M059J (cell line): ENCODE measurements at places on chromosomes 6 and 20.

DNA sequence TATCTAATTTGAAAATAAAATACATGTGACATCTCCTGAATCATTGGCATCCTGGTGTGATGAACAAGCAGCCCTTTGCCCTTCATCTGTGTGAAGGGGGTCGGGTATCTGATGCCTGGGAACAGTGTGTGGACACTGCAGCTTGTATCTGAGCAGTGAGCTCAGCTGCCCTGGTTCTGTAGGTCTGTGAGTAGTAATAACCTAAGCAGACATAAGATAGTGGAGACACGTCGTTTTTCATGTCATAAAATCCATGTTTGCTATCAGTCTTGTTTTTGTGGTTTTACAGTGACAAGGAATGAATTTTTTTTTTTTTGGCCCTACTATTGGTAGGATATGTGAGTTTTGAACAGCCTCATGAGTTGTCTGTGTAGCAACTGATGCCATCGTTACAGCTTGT, 133.0 kb downstream of the JARID2 start:
- no peak for DNase-seq

DNA sequence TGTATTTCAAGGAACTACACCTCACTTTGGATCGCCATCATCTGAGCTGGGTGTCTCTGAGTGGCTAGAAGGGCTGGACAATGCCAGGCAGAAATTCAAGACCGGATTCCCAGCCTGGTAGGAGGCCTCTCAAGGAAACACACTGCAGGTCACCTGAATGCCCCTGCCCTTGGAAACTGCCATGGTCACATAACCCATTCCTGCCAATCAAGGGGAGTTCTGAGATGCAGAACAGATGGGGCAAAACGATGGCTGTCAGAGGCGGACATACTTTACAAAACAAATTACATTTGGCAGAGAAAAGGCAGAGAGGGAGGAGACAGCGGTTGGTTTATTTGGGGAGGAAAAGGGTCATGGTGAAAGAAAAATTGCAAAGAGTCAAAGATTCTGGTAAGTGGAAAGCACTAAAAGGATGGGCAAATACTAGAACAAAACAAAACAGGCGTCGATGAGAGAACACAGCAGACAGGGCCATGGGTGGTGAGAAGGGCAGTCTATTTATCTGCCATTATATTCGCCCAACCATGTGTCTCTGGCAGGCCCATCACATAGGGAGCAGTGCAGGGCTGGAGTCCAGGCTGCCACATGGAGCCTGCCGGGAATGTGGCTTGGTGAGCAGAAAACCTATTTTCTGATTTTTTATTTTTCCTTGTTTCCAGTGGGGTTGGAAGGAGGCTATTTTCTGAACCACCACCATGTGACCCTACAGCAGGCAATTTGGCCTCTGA, 13.5 kb downstream of the BEND3 start:
- no peak for DNase-seq

- DNase-seq, result no peak
Observed at GRCh38 chr6:168121303-168121665, 42.3 kb upstream of the FRMD1 start.

DNA sequence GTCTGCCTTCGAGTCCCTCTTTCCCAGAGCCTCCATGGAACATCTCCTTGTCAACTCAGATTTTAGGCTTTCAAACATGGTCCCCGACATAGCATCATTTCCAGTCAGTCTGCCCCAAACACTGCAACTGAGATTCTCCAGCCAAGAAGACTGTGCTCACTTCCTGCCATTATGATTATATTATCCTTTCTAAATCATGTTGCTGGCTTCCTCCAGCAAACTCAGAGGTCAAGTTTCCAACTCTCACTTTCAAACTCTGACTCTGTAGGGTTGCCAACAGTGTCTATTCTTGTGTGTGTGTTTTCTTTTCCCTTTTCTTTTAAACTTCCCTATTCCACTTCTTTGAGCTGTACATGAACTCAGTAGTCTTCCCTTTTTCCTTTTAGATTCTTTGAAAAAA, 61.2 kb upstream of the TRAF3IP2 start:
- DNase-seq, result no peak

GRCh38 chr6:25558155-25558817, 93.7 kb upstream of the SCGN start:
- no peak for DNase-seq

- no peak for DNase-seq
Observed at GRCh38 chr20:23126281-23127061, 40.3 kb upstream of the CD93 start.

- no peak for DNase-seq
Observed at GRCh38 chr6:134997133-134997995, 47.5 kb upstream of the ALDH8A1 start.

GRCh38 chr20:61982191-61982950, 83.3 kb downstream of the TAF4 start:
- DNase-seq, result no peak

DNA sequence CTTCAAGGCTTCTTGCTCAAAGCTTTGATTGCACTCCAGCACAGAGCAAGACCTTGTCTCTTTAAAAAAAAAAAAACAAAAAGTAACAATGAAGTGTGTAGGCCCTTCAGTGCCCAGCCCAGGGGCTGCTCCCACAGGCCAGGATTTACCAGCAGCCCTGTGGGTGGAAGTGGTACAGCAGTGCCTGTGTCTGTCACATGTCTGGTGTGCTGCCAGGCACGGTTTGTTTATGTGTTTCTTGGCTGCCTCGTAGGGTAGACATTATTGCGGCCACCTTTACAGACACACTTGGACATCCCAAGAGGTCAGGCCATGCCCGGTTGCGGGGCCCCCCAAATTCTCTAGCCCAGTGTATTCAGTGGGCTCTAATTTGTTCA, 12.7 kb downstream of the DYNLRB1 start:
- DNase-seq, result no peak

DNA sequence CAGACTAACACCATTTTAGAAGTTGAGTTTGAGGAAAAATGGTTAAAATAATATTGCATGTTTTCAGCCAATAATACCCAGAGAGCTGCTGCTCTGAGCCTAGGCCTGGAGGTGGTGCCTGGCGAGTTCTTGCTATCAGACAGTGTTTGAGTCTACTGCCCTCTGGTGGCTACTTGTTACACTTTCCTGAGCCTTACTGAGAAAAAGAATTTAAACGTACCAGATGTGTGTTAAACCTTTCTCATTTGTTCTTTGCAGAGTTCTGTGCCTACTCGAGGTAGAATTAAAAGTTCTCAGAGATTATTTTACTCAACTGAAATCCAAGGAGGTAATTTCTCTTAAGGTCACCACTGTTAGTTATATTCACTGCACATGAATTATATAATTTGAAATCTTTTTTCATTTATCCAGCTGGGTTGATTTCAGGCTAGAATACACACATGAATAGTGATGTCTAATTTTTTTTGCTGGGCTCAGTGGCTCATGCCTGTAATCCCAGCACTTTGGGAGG, 38.2 kb downstream of the SHLD1 start:
- peak; percentile 87 for DNase-seq

- no peak for DNase-seq
Observed at GRCh38 chr20:6180531-6180930, 57.7 kb upstream of the FERMT1 start.

DNA sequence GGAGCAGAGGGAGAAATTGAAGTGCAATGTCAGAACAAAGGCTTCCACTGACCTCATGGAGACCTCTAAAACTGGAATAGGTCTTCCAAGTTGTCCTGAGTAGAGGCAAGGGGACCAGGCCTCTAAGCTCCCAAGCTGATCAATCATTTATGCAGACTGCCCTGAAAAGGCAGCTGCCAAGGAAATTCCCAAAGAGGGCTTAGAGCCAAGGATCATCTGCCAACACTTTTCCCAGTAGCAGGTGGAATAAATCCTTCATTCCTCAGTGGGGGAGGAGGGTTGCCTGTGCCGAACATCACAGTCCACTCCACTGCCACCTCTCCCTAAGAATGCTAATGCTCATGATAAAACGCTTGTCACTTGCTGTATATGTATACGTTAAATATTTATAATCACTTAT, 29.3 kb upstream of the RALY start:
- DNase-seq, result no peak

DNA sequence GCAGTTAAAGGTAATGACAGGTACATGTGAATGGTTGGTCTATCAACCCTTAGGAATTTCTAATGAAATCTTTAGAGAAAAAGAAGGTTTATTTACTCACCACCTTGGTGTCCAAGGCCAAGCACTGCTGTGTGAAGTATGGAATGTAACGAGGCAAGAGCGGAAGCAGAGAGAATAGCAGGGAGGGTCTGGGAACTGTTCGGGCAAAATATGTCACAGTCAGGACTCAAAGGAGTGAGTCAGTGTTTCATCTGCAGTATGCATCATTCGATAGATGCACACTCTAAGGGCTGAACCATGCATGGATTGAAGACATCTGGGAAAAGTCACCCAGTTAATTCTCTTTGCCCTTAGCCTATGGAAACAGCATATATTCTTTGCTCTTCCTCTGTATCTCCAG, 33.2 kb downstream of the ADGRF5 start:
- peak; percentile 84 for DNase-seq

- DNase-seq, result no peak
Observed at GRCh38 chr20:61106438-61106837, 145.6 kb upstream of the CDH4 start.

- DNase-seq, result no peak
Observed at GRCh38 chr20:60054716-60055634, 96.8 kb downstream of the CDH26 start.

GRCh38 chr20:46020555-46020954, 8.5 kb upstream of the SLC12A5 start:
- DNase-seq, result peak; percentile 46

GRCh38 chr6:43216200-43216599, 13.1 kb downstream of the DNPH1 start:
- DNase-seq, result no peak

DNA sequence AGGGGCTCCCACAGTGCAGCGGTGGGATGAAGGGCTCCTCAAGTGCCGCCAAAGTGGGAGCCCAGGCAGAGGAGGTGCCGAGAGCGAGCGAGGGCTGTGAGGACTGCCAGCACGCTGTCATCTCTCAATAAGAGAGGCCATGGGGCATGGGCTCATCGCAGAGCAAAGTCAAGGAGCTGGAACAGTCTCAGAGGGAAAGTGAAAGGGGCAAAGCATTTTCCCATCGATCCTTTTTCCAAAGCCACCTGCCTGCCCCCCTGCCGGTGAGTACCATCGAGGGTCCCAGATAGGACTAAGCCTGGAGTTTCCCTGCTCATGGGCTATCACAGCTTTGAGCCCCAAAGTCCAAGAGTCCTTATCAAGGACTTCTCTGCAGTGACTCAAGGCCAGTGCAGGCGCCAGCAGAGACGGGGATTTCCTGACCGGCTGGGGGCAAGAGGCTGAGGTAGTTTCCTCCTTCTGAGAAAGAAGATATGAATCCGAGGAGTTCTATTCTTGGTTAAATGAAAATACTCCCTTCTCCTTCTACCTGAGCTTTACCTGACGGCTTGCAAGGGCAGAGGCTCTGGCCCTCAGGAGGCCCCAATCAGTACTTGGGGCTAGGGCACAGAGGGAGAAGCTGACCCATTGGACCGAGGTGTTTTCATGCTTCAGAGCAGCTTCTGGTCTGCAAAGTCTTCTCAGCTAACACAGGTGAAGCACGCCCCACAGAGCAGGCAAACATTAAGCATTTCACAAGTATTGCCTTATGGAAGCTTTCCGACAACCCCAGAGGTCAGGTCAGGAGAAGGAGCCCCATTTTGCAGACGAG, 22.6 kb downstream of the ETV7 start:
- peak; percentile 58 for DNase-seq

DNA sequence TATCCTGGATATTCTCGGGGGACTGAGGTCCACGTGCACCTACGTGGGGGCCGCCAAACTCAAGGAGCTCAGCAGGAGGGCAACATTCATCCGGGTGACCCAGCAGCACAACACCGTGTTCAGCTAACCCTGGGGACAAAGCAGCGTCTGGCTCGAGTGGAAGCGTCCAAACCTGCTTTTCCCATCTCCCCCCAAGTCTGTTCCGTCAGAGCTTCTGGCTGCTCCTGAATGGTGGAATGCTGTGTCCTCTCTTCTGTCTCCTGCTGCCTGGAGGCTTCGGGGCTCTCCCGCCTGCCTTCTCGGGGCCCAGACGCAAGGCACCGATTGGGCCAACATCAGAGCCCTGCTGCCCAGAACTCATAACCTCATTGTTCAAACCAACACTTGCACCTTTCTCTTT, 56.7 kb downstream of the GMPR start:
- no peak for DNase-seq

- DNase-seq, result peak; percentile 30
Observed at GRCh38 chr6:38155144-38155543, 335.6 kb downstream of the ZFAND3 start.

DNA sequence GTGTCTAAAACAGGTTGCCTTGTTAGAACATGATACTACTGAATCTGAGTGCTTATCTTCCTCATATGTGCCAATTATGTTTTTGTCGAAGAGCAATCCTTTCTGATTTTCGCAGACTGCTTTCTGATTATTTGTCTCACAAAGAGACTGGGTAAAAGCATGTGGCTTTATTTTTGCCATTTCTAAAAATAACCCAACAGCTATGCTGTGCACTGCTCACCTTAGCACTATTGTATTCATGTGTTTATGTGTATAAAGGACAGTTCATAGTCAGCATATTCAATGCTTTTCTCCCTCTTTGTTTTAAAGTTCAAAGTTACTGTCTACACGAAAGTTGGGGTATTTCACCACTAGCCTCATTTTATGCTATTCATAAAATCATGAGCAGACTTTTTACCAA, 127.0 kb downstream of the SGK1 start:
- DNase-seq, result no peak

DNA sequence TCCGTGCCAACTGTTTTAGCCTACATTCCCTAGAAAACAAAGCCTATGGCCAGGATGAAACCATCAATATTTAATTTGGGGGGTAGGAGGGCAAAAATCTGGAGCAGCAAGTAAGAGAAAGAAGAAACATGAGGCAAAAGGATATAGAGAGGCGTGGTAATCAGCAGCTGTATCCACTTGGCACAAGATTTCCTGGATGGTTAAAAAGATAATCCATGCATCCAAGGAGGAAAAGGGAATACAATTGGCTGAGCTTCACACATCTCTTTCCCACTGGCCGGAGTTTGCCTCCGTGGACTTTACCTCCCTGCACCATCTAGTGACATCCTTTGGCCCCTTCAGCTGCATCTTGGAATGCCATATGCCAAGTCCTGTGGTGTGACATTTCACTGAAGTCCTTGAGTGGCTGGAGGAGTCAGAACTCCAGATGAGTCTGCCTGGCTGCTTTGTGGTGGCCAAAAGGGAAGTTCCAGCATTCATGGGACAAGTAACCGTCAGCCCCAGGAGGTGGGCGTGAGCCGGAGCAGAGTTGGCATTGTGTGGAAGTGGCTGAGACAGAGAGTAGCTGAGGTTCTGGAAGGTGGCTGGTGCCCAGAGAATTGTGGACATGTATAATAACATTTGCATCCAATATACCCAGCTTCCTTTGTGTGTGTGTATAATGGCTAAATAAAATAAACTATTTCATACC, 13.7 kb upstream of the TMX4 start:
- DNase-seq, result no peak

DNA sequence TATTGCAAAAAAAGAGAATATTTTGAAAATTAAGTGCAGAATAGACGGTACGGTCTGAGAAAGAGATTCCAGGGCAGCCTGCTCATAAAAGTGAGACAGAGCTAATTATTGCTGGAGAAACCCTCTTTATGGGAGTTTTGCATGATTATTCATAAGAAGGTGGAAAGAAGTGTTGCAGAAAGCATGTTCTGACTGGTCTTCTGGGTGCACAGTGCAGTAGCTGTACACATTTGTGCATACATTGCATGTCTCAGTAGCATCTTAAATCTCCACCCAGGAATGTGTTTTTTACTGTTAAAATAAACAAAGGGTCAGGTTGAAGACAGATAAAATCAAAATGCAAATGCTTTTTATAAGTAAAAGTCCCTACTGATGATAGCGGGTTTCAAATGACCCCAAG, 1813.6 kb upstream of the DEFB115 start:
- DNase-seq, result peak; percentile 12

- peak; percentile 15 for DNase-seq
Observed at GRCh38 chr6:15036690-15037245, 209.1 kb upstream of the JARID2 start.
